ENCODE measurements at places on chromosomes 6 and 20.

GRCh38 chr6:138371452-138371711 lies 6.3 kb upstream of the SMIM28 start:
- no peak for DNase-seq

GRCh38 chr6:4324746-4325145 lies 189.4 kb upstream of the ECI2 start:
- no peak for DNase-seq

DNA sequence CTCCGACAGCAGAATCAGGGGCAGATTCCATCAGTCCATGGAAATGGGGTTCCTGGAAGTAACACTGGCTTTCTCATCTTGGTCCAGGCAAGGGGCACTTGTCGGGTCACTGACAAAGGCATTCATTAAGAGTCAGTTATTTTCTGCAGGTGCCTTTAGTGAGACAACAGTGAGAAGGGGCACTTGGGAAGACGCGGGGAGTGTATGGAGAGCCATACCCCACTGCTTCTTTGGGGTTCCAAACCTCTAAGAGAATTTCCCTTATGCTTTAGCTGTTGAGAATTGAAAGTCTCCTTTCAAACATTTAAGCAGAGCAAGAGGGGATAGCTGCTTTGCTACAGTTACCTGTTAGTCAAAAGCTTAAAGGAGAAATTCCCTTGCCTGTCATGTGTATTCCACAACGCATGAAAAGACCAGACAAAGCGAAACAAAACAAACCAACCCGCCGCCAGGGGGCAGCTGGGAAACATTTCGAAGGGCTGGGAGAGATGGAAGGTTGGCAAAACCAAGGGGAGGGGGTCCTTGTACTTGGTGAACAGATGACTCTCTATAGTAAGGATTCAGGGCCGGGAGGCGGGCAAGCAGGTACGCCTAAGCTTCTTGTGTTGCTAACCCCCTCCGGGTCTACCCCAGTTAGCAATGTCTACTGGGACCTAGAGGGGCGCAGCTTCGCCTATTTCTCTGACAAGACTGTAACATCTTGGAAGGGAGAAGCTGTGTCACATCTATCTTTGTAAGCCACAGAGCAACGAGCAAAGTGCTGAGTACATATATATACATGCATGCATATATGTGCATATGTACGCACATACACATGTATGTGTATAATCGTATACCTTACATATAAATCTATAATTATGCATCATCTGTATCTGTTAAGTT lies 474.9 kb upstream of the AGPAT4 start:
- DNase-seq, result peak; percentile 10

GRCh38 chr6:132511831-132512220 lies 1.1 kb downstream of the STX7 start:
- DNase-seq, result no peak

GRCh38 chr6:68941345-68941744 lies 306.3 kb downstream of the ADGRB3 start:
- no peak for DNase-seq

DNA sequence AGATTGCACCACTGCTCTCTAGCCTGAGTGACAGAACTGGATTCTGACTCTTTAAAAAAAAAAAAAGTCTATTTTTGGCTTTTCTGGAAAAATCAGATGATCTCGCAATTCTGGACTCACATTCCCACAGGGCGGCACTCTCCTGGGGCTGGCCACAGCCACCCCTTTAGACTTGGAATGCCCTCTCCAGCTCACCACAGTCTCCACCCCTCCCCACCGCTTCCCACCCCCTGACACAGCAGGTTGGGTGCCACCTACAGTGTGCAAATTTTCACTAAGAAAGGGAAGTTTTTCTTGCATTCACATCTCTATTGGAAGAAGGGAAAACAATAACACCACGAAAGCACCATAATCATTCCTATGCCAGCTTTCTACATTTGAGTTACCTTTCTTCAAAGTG lies 15.4 kb downstream of the PDRG1 start:
- no peak for DNase-seq

DNA sequence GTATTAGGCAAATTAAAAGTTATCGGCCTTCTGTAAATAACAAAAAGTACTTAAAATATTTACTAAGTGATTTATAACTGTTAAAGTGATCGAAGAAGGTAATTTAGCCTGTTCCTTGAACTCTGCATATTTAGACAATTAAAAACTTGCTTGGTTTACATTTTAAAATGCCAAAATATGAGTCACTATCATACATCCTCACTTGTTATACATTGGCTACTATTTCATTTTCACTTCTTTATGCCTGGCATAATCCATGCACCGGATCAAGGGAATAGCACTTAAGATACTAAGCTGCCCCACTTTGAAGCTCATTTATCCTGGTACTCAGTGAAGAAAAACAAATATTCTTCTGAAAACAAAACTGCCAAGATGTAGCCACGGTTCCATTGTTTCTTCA lies 344.6 kb downstream of the UBE3D start:
- no peak for DNase-seq

DNA sequence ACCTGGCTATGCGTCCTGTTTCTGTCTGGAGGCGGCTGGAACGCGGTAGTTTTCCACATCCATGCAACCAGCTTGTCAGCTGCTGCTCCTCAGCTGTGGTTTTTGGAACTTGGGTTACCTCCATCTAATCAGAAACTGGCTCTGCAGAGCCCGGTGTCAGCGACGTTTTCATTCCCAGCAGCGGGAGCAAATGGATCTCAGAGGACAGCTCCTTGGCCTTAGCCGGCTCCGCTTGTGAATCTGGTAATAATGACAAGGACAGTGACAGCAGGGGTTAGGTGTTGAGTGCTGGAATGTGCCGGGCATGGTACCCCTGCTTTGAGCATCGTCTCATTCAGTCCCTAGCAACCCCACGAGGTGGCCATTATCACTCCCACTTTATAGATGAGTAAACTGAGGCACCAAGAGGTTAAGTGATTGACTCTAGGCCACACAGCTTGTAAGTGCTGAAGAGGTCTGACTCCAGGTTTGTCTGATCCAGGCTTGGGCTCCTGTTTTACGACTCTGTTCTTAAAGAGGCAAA lies 1.3 kb downstream of the SLCO4A1 start:
- no peak for DNase-seq

GRCh38 chr6:33290459-33290858 lies 1.1 kb downstream of the PFDN6 start:
- DNase-seq, result no peak

DNA sequence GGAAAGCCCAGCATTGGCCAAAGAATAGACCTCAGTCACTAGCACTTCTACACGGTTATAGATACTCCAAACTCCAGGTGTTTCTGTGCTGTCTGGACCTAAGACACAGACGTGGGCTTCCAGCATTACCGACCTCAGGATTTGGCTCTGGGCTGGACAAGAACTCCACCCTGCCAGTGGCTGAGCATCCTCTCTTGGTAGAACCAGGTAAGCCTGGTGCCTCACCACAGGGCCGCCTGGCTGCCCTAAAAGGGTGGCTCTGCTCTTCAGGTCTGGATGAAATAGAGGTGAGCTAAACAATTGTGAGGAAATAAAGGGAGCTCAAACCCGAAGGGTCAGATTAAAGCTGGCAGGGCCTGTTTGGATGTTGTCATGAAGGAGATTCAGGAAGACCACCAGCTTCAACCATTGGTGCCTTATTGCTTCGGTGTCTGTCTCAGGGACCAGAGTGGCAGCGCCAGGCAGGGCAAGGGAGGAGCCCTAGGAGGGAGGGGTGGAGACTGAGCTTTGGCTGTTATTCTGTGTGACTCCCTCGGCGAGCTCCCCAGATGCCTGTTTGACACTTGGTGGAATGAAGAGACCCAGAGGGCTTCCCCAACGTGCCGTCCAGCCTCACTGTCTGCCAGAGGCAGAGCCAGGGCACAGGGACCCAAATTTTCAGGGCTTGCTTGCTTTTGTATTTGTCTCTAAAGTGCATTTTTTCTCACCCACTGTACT lies 8.6 kb downstream of the SYNDIG1 start:
- DNase-seq, result no peak

- DNase-seq, result no peak
These were observed 9.7 kb downstream of the GHRH start for GRCh38 chr20:37251825-37252477.

- DNase-seq, result no peak
These were observed 14.6 kb upstream of the LTV1 start for GRCh38 chr6:143828572-143828971.

DNA sequence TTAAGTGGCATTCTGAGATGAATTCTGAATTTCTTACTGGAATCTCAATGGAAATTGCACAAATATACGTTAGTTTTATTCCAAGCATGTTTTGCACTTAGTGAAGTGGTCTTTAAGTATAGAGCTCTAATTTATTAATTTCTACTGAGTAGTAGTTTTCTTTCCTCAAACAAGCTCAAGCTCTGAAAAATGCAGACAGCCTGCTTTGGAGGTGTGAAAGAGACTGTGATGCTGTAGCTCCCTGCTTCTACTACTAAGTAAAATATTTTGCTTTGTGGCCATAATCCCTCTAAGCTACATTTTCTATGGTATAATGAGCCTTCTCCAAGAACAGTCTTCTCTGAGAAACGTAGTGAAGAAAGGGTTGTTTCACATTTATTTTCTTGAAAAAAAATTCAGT lies 243.5 kb upstream of the HS3ST5 start:
- no peak for DNase-seq

GRCh38 chr6:128290221-128290620 lies 230.2 kb downstream of the PTPRK start:
- DNase-seq, result no peak

GRCh38 chr6:3987053-3987452 lies 91.9 kb downstream of the FAM217A start:
- no peak for DNase-seq

DNA sequence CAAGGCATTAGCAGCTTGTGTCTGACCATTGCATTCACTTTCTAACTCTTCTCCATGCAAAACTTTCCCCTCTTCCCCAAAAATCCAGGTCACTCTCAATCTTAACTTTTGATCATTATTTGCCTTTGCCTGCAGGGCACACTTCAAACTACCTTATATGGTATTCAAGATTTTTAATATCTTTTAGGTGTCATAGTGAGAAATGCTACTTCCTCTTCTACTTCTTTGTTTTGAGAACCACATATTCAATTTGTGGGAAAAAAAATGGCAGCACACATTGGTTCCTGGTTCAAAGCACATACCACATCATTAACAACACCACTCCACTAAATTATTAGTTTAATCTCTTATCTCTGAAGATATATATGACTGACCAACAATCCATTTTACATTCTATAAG lies 1267.0 kb upstream of the CITED2 start:
- no peak for DNase-seq

DNA sequence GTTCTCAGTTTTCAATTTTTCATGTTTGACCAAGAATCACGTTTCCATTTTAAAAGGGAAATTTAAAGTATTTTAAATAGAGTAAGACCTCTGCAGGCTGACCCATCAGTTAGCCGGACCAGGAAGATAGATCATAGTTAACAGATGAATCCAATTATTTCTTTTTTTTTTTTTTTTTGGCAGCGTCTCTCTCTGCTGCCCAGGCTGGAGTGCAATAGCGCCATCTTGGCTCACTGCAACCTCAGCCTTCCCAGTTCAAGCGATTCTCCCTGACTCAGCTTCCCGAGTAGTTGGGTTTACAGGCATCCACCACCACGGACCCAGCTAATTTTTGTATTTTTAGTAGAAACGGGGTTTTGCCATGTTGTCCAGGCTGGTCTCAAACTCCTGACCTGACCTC lies 256.7 kb upstream of the CNR1 start:
- no peak for DNase-seq

DNA sequence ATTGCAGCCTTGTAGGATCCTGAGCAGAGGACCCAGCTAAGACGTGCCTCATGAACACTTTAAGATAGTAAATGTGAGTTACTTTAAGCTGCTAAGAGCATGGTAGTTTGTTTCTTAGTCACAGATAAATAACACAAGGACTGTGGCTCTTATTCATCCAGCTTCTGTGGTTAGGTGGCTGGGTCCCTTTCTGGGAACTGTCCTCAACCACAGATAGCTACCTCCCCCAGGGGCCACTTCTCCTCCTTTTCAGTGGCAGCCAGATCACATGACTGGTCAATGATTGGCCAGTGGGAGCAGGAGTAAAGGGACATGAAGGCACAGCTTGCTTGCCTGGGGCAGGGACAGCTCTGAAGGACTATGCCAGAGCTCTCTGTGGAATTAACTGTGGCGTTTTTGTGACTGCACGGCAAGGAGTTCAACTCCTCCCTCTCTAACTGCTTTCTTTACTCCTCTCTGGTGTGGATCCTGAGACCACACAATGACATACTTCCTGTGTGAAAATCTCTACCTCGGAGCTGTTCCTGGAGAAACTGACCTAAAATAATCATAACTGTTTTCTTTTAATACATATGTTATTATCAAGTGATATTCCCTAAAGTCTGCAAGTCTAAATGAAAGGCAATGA lies 76.5 kb downstream of the NRN1 start:
- DNase-seq, result no peak

DNA sequence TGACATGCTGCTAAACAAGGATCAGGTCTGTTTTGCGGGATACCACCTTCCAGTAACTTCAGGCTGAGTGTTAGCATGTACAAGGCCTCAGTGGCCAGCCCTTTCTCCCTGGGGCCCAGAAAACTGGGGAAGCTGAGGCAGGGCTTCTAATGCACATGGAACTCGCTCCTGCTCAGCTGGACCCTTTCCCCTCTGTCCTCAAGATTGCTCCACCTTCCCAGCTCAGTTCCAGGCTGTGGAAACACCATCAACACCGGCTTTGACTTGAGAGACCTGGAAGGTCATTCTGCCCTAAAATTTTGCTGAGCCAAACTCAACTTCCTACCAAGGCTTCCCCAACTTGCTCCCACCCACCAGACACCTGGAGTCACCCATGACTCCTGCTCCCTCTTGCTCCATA lies 4.2 kb upstream of the BLCAP start:
- DNase-seq, result no peak

GRCh38 chr6:133958791-133959190 lies 5.8 kb downstream of the TBPL1 start:
- no peak for DNase-seq

GRCh38 chr6:108544606-108545005 lies 16.1 kb upstream of the FOXO3 start:
- no peak for DNase-seq

DNA sequence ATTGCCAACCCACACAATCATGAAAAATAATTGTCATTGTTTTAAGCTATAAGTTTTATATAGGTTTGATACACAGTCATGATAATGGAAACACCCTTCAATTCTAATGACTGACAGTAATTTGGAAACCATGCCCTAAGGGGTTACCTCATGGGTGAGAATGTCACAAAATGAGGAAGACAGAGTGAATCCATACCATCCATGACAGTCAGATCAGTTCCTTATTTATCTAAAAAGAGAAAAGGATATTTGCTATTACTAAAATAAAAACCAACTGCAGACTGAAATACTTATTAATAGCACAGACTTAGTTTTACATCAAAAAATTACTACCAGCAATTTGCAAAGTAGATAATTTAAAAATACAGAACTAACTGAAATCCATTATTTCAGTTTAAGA lies 437.8 kb downstream of the UTRN start:
- no peak for DNase-seq

- DNase-seq, result no peak
These were observed 7.1 kb upstream of the GFRAL start for GRCh38 chr6:55319961-55320695.

DNA sequence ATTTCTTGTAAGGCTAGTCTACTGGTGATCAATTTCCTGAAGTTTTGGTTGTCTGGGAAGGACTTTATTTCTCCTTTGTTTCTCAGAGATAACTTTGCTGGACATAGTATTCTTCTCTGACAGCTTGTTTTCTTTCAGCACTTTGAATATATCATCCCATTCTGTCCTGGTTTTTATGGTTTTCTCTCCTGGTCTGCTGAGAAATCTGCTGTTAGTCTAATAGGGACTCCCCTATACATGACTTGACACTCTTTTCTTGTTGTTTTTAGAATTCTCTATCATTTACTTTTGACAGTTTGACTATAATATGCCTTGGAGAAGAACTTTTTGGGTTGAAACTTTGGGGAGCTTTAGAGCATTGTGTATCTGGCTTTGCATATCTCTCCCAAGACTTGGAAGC lies 112.5 kb downstream of the PRL start:
- no peak for DNase-seq

Data from HTR-8/SVneo (cell line).